GM12864 (cell line): ENCODE measurements at places on chromosomes 6 and 20.

GRCh38 chr20:24871480-24872213 lies 77.4 kb upstream of the CST7 start:
- no peak for DNase-seq

DNA sequence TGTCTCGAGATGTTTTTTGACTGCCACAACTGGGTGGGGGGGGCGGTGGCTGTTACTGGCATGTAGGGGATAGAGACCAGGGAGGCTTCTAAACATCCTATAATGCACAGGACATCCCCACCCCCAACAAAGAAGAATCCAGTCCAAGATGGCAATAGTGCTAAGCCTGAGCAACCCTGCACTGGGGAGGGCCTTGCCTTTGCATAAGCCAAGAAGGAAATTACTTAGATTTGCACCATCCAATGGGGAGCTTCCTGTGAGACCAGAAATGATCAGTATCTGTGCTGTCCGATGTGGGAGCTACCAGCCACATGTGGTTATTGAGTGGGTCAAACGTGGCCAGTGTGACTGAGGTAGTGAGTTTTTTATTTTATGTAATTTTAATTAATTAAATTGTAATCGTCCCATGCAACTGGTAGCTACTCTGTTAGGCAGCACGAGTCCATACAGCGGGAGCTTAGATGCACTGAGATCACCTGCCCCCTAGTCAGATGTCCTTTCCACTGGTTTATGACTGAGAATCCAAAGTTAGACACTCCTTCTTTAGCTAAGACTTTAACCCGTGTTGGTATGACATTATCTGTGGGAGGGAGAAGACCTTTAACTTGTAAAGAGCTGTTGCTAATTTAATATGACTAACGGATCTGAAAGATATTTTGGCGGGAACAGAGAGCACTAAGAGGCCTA lies 97.4 kb upstream of the NEDD9 start:
- DNase-seq: no peak

- DNase-seq: no peak
These were observed 30.9 kb upstream of the NEDD9 start for GRCh38 chr6:11263291-11263775.

- no peak for DNase-seq
These were observed 44.9 kb upstream of the SUPT3H start for GRCh38 chr6:45422503-45423110.

DNA sequence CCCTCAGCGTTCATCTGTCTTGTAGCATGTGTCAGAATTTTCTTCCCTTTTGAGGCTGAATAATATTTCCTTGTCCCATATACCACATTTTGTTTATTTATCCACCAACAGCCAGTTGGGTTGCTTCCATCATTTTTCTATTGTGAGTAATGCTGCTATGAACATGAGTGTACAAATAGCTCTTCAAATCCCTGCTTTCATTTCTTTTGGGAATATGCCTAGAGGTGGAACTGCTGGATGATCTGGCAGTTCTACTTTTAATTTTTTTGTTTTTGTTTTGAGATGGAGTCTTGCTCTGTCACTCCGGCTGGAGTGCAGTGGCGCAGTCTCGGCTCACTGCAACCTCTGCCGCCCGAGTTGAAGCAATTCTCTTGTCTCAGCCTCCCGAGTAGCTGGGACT lies 64.7 kb downstream of the SASH1 start:
- DNase-seq: no peak

DNA sequence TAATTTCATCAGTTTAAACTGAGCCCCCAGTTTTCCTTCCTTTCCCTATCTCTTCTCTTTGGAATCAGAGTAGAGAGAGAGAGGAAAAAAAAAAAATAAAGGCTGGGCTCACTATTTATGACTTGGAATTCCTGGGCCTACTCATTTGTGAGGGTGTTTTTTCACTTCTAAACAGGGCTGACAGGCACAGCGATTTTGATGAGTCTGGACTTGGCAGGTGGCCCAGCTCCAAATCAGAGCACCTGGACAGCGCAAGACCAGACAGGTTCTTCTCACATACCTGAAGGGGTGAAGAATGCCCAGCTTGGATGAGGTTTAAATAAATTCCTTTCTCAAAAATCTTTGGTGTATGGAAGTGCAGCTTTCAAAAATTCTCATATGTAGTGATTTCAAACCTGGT lies 122.2 kb downstream of the KIF13A start:
- no peak for DNase-seq
